ENCODE measurements at places on chromosomes 12 and 14.

DNA sequence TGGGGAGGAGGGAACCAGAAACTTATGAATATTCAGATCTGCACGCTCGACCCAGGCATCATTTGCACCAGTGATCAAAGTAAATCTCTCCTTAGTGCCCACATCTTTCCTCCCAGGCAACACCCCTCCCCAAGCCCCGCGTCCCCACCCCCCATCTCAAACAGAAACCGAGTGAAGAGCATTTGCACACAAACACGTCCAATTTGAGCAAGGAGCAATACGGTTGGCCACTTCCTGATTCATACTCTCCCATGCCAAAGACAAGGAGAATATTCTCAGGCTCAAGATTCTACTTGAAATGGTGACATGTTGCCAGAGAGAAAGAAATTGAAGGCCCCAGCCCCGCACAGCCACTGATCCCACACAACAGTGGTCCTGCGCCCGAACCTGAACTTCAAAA lies 7.1 kb downstream of the FOXN3 start:
- DNase-seq, result no peak

- DNase-seq, result no peak
These were observed 168.4 kb upstream of the AVPR1A start for GRCh38 chr12:63319386-63319785.

- no peak for DNase-seq
These were observed 49.7 kb downstream of the CYP46A1 start for GRCh38 chr14:99733540-99734405.

DNA sequence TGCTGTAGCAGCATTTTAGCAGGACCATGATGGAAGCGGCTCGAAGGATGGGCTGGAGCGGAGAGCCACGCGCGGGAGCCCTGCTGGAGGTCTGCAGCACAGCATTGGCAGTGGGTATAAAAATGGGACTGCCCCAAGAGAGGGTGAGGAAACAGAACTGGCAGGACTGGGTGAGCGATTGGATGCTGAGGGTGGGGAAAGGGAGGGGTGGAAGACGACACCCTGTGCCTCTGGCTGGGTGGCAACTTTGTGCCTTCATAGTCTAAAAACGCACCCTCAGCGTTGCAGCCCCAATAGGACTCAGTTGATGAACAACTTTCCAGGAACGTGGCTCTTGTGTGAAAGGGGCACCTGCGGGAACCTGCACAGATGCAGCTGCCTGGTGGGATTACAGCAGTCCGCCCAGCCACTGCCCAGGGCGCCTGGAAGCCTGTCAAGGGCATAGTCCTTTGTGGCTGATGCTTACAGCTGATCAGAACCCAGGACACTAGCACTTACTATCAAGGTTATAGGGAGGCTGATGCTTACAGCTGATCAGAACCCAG lies 73.0 kb downstream of the NINJ2 start:
- no peak for DNase-seq

DNA sequence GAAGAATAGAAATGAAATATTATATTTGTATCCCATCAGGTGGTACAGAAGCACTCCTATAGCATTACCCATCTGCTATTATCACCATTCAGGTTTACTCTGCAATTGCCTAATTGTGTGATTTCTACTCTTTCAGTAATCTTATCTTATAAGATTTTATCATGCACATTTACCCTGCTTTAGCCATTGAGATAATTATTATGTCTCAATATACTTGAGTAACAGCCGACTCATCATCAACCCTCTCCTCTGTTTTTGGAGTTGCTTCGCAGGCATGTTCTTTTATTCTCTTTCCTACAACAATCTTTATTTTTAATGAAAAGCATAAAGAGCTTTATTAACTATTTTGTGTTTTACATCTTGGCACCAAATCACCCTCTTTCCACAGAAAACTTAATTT lies 419.9 kb downstream of the LRIG3 start:
- DNase-seq, result no peak

- DNase-seq, result no peak
These were observed 160.7 kb upstream of the ARID2 start for GRCh38 chr12:45568808-45569207.

DNA sequence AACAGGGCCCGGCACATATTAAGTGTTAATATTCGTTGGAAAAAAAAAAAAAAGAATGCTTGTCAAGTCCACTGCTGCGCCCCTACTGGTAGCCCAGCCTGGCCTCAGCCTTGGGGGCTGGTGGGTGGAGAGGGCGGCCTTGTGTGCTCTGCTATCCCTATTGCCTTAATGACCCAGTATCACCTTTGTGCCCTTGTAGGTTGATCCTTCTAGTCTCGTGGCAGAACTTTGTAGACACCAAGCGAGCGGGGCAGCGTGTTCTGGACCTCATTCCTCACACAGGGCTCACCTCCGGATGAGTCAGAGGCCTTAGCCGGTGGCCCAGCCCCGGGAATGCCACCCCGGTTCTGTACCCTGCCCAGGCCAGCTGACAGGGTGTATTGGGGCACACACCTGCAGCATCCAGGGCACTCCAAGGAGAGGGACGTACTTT lies 1.8 kb upstream of the RCOR1 start:
- DNase-seq, result no peak

DNA sequence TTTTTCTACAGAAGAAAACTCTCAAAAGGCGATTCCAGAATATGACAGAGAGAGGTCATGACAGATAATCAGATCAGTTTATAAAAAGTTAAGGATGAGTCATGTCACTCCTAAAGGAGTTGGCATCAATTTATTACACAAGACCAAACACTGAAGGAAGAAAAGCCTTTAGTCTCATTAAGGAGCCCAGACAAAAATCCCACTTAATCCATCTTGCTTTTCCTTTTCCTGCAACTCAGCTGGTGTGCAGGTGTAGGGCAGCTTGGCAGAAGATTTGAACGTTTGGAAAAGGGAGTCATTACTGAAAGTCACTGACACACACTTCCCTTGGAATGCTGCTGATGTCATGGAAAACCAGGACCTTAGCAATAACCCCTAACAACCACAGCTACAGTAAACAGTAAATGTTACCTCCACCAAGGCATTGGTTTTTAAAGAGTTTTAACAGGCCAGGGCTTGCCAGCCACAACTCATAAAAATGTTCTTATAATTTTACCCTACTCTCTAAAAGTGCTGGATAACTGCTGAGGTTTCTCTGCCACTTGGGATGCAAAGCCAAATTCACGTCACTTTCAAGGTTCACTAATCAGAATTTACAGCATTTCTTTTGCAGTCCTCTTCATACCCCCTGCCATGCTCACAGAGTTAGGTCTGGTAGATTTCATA lies 320.6 kb downstream of the RAD51B start:
- DNase-seq, result no peak

DNA sequence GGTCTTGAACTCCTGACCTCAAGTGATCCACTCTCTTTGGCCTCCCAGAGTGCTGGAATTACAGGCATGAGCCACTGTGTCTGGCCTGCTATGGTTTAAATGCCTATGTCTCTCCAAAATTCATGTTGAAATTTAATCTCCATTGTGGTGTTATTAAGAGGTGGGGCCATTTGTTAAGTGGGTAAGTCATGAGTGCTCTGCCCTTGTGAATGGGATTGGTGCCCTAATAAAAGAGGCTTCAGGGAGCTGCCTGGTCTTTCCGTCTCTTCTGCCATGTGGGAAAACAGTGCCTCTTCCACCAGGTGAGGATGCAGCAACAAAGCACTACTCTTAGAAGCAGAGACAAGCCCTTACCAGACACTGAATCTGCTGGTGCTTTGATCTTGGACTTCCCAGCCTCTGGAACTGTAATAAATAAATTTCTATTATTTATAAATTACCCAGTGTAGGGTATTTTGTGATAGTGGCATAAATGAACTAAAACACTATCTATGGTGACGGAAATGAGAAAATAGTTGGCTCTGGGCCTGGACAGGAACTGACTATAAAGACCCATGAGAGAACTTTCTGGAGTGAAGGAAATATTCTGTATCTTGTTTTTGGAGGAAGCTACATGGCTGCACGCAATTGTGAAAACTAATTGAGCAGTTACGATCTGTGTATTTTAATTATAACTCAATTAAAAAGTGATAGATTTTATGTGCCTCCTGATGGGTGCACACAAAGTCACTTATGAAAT lies 12.1 kb upstream of the ATP23 start:
- DNase-seq, result no peak

DNA sequence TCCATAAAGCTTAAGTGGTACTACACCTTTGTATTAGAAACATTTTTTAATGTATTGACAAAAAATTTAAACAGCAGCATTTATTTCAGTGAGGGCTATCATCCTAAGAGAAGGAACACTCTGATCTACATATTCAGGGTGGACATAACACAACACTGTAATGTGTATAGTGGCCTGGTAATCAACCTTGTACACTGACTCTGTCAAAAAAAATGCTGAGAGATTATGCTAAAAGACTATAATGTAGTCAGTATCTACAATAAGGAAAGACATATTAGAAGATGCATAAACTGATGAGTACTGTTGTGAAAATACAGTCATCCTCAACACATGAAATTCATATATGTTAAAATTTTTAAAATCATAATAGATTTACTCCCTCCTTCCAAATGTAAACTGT lies 68.2 kb downstream of the C2CD5 start:
- no peak for DNase-seq

- no peak for DNase-seq
These were observed 35.9 kb downstream of the SLC8B1 start for GRCh38 chr12:113298861-113299545.

Measured in stimulated activated CD8-positive, alpha-beta memory T cell treated with anti-CD3 and anti-CD28 coated beads, Interleukin-7, amount 100 ng/mL, for 48 hours (primary cell).